Suprapubic skin (tissue), 4 donors: ENCODE measurements at places on chromosomes 7 and 10. TPM values are rescaled to one million over a fixed set of nuclear protein-coding genes. Genes with fewer than 3 reads are reported as not detected.

DNA sequence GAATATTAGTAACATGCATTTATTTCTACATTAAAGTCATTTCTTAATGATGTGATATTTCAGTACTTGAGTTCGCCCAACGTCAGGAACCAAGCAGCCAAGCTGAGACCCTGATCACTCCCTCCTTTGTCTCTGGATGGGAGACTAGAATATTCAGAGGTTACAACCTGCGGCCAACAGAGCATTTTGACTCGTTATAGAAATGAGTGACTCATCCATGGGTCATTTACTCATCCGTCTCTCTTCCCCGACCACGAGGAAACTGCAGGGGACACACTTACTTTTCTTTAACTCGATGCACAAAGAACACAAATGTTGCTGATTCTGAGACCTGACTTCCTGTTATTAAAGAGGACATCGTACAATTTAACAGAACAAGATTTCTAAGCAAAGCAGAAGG, 343.3 kb downstream of the FRMD4A start:
- no peak for DNase-seq

DNA sequence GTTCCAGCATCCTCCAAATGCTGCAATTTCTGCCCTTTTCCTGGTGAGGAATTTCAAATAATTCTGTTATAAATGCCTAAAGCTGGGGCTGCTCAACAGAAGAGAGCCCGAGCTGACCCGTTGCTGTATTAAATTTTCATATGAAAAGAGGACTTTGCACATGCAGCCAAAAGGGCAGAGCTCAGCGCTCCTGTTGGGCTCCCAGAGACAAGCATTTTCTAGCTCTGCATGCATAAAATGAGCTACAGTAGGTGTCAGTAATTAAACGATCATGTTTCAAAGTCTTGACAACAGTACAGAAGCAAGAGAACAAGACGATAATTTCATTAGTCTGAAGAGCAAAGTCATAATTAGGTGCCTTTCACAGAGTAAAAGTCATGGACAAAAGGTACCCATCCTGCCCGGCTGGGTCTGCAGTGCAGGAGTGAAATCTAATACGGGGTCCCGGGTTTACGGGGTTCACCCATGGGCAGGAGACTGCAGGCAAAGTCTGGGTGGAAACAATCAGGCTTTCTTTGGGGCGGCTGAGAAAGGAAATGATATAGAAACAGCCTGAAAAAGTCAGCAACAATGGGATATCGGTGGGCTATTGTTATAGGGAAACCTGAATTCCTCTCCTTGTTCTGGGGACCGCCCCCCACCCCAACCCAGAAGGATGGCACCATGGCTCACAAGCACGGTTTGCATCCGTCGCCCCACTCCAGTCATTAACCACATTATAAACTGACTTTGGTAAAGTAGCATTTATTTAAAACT, 66.0 kb downstream of the EBF3 start:
- DNase-seq: no peak

- DNase-seq: no peak
Measured at GRCh38 chr7:107017965-107018719, 26.4 kb upstream of the PRKAR2B start.

The LRGUK gene
- 0.94 TPM for total RNA-seq

GRCh38 chr7:67625257-67625737, 628.7 kb downstream of the TYW1 start:
- peak; percentile 81 for DNase-seq

DNA sequence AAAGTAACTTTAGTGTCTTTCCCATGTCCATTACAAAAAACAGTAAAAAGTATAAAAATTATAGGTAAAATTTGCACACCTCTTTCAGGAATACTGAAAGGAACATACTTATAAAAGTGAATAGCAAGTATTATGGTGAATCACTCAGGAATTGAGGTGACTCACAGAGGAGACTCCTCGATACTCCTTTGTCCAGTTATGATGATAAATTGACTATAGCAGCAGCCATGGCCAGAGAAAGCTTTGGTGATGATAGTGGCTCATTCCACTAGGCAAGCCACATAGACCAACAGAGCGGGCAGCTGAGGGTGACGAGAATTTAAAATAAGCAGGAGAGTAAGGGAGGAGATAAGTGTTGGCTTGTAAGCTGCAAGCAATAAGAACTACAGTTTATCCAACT, 1231.1 kb upstream of the CELF2 start:
- DNase-seq: no peak

GRCh38 chr10:56318816-56319215, 42.2 kb downstream of the ZWINT start:
- no peak for DNase-seq

- DNase-seq: no peak
Measured at GRCh38 chr7:24862461-24862860, 105.2 kb upstream of the GSDME start.

The TLX1 gene
- not detected for total RNA-seq

The TRIM50 gene
- not detected for total RNA-seq

- DNase-seq: no peak
Measured at GRCh38 chr10:116164291-116164690, 108.7 kb downstream of the GFRA1 start.

DNA sequence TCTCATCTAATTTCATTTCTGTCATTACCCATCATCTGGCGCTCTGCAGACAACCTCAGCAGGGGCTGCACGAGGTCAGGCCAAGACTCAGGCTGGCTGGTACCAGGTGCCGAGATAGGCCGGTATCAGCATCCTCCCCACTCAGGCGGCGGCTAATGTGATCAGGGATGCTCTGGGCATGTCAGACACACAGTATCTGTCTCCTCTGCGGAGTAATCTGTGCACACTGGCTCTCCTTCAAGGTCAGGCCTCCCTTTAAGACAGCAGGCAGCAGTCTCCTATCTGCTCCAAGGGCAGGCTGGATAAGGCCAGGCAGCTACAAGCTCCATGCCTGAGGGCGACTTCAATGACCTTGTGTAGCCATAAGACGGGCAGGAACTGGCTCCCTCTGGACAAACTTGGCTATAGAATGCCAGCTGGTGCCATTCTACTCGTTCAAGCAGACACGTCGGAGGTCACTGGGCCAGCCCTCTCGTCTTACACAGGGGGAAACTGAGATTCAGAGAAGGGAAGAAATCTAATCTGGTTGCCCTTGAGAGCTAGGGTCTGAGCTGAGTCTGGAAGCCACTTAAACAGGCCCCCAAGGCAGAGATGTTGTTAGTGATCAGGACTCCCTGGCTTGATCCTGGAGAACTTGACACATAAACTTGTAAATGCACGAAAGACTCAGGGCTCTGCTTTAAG, 59.3 kb downstream of the ARHGAP22 start:
- DNase-seq: no peak

GRCh38 chr7:2325162-2325561, 10.9 kb upstream of the SNX8 start:
- no peak for DNase-seq

DNA sequence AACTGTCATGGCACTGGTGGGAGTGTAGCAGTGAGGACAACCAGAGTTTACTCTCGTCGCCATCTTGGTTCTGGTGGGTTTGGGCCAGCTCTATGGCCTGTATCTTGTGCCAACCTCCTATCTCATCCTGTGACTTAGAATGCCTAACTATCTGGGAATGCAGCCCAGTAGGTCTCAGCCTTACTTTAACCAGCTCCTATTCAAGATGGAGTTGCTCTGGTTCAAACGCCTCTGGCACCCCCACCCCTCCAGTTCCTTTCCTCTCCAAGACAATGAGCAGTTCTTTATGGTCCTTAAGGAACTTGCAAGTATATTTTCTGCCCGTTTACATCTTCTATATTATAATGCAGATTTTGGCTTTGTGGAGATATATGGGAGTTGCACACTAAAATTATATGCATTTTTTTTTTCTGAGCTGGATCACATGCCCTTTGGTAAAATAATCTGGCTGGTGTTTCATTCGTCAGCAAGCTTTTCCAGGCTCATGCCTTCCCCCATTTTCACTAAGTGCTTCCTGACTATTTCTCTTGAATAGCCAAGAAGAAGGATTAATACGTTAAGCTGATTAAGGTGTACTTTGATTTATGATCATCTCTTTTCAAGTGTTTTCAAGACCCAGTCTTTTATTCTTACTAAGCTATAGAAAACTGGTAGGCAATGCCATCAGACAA, 11.2 kb upstream of the WIPF3 start:
- DNase-seq: no peak

GRCh38 chr10:74058658-74059057, 60.7 kb downstream of the VCL start:
- no peak for DNase-seq

- no peak for DNase-seq
Measured at GRCh38 chr7:5694912-5695726, 86.3 kb downstream of the RNF216 start.

DNA sequence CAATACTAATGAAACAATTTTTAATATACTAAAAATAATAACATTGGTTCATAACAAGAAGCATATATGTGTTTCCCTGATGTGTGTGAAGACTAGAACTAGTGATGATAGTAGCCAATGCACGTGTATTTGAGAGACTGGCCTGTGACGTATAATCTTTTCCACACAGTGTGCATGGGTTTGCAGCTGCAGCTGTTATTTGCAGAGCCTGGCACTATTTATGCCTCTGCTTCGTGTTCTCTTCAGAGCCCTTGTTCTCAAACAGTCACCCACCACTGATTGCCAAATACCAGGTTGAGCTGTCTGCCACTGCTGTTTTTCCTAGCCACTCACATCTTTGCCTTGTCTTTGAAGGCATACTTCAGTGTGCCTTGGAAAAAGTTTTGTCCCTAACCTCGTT, 531.7 kb downstream of the ETV1 start:
- DNase-seq: no peak

- DNase-seq: no peak
Measured at GRCh38 chr7:107754642-107755041, 10.7 kb downstream of the CBLL1 start.

DNA sequence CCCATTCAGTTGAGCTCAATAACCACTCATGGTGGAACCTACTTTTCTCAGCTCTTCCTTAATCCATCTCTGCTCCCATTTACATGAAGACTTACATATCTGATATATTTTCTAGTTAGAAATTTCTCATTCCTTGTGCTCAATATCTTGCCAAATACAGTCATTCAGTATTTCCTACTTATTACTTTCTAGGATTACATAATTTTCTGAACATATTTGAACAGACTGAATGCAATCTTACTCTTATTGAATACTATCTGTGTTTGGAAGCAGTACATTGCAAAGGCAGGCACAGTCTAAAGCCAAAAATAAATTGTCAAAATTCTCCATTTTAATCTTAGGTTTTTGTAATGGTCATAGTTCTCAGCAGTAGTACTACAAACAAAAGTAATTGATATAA, 126.0 kb downstream of the GNAI1 start:
- no peak for DNase-seq

DNA sequence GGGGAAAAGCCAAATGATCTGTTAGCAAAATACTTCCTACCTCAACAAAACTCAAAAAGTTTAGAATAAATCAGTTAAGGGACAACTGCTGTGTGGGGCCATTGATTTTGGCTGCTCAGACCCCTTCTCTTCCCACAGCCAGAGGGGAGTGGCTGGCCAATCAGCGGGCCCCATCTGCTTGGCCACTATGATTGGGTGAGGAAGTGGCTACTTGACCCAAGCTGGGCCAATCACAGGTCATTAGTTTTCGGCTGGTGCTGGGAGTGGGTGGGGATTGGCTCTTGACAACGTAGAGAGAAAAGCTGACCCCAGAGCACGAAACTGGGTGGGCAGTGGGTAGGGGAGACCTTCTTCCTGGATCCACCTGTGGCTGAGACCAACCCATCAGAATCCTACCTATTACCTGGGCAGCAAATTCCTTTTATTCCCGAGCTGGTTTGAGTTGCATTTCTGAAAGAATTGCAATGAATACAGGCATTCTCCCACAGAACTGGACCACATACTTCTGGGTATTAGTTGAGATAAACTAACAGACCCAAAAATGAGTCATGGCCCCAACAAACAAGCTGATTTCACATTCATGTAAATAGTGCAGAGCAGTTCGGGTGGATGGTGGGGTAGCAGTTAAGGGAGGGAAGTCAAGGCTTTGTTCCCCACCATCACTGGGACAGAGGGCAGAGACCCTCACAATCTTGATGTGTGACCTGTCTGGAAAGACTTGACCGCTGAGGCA, 35.6 kb upstream of the HMX3 start:
- no peak for DNase-seq

The STEAP1B gene
- total RNA-seq: 0.64 TPM

GRCh38 chr10:12403119-12403518, 53.8 kb downstream of the CAMK1D start:
- DNase-seq: peak; percentile 48

- DNase-seq: no peak
Measured at GRCh38 chr7:132588596-132588995, 12.3 kb upstream of the PLXNA4 start.

GRCh38 chr10:2927958-2928840, 139.1 kb upstream of the PFKP start:
- DNase-seq: no peak

DNA sequence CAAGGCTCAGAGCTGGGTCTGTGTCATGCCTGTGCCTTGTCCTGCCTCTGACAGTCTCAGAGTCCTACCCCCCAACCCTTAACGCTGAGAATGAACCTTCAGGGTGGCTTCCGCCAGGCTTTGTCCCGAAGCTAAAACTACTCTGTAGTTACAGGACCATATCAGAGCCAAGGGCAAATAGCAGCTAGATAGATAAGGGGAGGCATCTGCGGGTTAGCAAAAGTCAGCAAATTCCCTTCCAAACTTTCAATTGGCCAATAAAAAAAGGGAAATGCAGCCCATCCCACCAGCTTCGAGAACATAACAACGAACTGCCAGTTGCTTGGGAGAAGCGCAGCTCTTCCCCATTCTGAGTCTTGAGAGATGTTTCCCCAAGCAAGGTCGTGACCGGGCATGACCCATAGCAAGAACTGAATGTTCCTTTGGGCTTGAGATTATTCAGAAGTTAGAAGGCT, 17.7 kb downstream of the CCL24 start:
- no peak for DNase-seq

- DNase-seq: no peak
Measured at GRCh38 chr7:100598425-100598824, 3.7 kb upstream of the PCOLCE start.

GRCh38 chr10:22454634-22455033, 109.3 kb downstream of the SPAG6 start:
- no peak for DNase-seq

The VWA2 gene
- total RNA-seq: 31.0 TPM

The CDK1 gene
- total RNA-seq: 9.9 TPM

The UTF1 gene
- not detected for total RNA-seq

GRCh38 chr7:48781752-48782151, 142.6 kb upstream of the CDC14C start:
- DNase-seq: no peak

The LRRC18 gene
- not detected for total RNA-seq

DNA sequence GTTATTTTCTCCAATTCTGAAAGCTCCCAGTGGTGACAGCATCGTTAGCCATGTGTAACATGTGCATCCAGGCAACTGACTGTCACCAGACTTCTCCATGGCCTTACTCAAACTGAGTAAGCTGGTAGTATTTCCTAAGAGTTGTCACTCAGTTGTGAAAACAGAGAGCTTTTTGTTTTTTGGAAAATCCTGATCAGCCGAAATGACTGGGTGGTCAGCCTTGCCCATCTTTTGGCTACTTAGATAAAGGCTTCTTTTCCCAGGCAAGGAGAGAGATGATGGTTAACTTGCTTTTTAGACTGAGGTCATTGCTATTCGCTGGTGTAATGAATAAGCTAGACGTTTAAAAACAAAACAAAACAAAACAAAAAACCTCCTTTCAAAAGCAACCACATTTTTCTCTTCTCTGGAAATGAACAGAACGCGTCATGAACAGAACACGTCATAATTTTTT, 159.5 kb upstream of the KLF14 start:
- DNase-seq: no peak

GRCh38 chr7:66152371-66153191, 37.9 kb downstream of the CRCP start:
- DNase-seq: no peak

The GPR85 gene
- 0.17 TPM for total RNA-seq

- DNase-seq: no peak
Measured at GRCh38 chr7:153518201-153518984, 533.8 kb upstream of the DPP6 start.

The COBL gene
- total RNA-seq: 50.2 TPM

The OPTN gene
- 43.7 TPM for total RNA-seq
